ENCODE measurements at places on chromosomes 11 and 22.

DNA sequence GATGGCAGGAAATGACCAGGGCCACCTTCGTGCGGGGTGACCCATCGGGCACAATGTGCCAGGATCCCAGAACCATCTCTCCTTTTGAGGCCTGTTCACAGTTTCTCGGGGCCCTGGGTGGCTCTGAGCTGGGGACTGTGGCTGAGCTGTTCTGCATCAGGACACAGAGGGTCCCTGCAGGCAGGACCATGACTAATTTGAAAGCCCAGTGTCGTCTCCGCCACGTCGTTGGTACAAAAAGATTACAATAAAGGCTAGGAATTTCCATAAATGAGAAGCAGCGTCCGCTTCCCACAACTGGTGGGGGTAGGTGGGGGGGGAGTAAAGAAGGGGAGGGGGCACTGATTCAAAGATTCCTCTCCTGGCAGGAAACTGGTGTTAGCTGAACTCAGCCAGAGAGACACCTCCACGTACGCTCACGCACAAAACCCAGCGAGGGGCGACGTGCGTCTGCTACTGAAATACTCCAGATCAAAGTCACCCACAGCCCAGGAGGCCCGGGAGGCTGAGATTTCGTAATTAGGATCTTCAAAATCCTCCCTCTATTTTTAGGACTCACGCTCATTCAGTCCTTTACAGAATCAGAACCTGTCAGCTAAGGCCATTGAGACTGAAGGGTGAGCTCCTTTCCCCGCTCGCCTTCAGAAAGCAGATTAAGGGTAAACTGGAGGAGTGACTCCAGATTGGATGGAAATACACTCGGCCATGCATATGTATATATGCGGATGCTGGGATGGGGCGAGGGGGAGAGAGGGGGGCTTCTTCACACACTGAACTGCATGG is 11.0 kb downstream of the MN1 start:
- DNase-seq: no peak

DNA sequence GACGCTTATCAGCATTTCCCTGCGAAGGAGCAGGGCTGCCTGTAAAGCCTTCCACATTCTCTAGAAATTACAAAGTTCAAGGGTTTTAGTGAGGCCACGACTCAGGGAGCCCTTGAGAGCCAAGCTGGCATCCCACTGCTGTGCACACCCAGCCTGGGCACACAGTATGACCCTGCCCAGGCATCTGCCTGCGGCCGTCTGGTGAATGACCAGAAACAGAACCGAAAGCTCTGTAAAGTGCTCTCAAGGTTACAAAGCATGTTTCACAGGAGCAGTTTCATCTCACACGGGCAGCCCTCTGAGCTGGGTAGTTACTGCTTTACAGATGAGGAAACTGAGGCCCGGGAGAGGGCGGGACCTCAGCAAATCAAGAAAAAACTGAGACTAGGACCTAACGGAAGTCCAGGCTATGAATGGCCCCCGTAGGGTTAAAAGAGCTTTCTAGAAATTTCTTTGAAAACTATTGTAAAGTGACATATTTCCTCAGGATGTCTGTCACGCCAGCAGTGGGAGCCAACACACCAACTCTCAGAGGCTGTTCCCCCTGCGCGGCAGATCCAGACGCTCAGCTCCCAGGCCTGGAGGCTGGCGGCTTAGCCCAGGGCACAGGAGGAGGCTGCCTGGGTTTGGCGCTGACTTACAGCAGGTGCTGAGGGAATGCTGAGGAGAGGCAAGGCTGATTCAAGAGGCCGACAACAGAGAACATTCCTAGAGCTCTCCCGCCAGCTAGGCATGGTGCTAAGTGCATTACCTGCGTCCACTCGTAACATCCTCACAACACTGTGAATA is 7.7 kb upstream of the TCF20 start:
- no peak for DNase-seq

GRCh38 chr11:5288108-5288905 is 13.4 kb downstream of the OR51B4 start:
- no peak for DNase-seq

DNA sequence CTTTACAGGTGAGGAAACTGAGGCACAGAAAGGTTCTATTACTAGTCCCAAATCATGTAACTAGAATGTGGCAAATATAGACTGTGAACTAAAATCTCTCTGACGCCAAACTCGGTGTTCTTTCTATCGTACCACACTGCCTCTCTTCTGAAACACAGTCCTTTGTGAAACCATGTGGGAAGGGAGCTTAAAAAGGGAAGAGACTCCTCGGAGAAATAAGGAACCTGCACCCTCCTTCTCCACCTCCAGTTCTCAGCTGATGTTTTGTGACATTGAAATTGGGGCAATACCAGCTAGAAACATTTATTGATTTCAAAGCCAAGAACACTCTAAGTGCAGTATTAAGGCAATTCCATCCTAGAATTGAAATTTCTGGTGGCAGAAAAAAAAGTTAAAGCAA is 76.4 kb upstream of the DRD2 start:
- DNase-seq: no peak

DNA sequence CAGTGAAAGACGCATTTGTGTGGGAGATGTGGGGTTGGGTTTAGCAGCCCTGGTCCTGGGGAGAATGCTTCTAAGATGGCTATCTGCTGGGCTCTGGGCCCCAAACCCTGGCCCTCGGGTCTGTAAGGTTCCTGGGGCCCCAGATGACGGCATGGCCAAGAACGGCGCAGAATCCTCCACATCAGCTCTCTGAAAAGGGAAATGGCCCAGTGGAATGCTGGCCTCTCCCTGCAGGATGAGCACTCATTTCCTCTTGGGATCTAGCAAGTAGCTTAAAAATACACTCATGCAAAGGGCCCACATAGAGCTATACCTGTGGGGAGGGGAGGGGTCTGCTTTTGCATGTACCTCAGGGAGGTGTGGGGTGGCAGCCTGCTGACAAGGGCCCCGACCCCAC is 37.5 kb upstream of the LINC01488 start:
- no peak for DNase-seq

- DNase-seq: no peak
Observed at GRCh38 chr11:109425554-109425953, 3.6 kb downstream of the C11orf87 start.

GRCh38 chr11:12691473-12691872 is 17.3 kb downstream of the TEAD1 start:
- DNase-seq: no peak

GRCh38 chr22:42945027-42945426 is 69.9 kb downstream of the PACSIN2 start:
- no peak for DNase-seq

- no peak for DNase-seq
Observed at GRCh38 chr11:123193742-123194141, 1.3 kb downstream of the CLMP start.

GRCh38 chr22:24185501-24186351 is 4.4 kb downstream of the SUSD2 start:
- DNase-seq: no peak

DNA sequence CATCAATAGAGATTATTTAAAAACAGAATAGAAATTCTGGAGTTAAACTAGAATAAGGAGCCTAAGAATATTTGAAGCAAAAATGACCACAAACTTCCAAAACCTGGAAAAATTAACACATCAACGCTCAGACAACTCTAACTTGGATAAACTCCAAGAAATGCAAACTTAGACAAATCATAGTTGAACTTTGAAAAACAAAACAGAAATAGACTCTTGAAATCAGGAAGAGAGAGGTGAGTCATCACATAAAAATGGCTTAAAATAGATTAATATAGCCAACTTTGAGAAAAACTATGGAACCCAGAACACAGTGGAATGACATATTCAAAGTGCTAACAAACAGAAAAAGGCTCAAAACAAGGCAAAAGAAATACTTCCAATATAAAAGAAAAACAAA is 974.2 kb downstream of the JRKL start:
- DNase-seq: no peak

- DNase-seq: no peak
Observed at GRCh38 chr11:119942583-119943297, 195.2 kb downstream of the TRIM29 start.

DNA sequence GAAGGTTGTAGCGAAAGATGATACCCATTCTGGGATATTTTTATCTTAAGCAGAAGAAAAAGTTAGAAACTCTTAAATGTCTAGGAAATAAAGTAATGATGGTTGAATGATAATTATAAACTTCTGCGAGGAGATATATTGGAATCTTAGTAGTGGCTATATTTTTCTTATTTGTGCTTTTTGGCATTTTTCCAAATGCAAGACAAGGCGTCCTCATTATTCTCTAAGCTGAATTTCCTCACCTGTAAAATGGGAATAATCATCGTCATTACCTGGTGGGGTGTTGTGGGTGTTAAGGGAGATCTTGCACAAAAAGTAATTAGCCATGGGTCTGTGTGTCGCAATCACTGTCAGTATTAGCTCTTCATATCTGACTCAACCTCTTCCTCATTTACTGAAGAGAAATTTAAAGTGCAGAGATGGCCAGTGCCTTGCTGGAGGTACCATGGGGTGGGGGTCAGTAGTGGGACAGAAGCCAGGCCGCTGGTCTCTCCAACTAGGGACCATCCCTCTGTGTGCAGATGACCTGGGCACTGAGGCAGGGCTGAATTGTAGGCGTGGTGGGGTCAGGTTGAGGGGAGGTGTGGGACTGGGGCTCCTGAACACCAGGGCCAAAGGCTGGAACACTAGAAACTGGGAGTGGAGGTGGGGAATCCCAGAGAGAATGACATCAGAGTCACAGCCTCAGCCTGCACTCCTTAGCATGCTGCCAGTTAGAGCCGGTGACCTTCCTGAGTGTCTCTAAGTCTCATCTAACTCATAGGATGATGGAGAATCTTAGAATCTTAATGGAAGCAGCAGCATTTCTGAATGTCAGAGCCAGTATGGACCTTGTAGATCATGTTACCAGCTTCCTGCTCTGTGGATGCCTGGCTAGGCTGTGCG is 4.1 kb downstream of the PITPNM1 start:
- no peak for DNase-seq

- no peak for DNase-seq
Observed at GRCh38 chr11:108819957-108820356, 155.1 kb downstream of the DDX10 start.

- DNase-seq: no peak
Observed at GRCh38 chr11:2735053-2735589, 35.3 kb upstream of the KCNQ1OT1 start.

DNA sequence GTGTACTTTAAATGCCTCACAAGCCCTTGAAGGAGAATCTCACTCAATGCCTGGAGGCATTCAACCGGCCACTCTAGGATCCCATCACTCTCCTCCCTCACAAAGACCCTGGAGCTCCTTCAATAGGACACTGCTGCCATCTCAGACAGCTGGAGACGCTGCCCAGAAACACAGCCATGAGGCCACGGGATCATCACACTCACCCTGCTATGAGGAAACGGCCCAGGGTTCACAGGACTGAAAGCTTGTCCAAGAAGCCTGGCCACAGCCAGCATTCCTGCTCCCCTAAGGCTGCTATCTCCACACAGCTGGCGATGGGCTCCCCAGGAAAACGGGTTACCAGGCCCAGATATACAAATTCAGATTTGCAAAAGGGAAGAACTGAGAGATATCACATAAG is 13.2 kb downstream of the CARS1 start:
- DNase-seq: no peak

GRCh38 chr11:7642747-7643146 is 30.6 kb downstream of the CYB5R2 start:
- no peak for DNase-seq

- no peak for DNase-seq
Observed at GRCh38 chr11:61555051-61555969, 25.6 kb downstream of the SYT7 start.

DNA sequence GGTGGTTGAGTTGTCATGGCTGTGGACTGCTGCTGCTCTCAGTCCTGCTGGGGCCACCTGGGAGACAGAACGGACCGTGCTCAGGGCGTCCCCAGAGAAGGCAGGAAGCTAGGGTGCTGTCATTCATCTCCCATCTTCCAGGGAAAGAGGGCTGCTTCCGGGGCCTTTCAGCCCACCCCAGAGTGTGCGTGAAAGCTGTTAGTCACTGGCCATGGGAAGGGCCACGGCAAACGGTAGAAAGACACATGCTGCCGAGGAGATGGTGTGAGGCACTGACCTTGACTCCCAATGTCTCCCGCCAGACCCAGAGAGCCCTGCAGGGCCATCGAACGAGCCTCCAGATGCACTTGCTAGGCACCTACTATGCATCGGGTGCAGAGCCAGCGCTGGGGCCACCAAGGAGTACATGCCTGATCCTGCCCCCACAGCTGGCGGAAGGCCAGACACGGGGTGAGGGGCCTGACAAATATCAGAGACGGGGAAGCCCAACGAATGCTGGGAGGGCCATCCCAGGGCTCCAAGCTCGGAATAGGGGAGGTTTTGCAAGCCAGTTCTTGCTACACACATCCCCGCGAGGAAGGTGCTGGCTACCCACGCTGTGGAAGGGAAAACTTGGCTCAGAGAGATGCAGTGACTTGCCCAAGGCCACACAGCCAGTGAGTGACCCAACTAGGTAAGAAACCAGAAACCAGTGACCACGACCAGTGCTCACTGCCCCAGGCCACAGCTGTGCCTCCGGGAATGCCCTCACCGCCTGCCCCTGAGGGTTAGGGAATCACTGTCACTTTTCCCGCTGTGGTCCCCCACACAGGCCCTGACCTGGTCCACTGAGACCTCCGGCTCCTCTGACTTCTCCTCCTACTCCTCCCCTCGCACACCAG is 10.1 kb downstream of the RAC2 start:
- DNase-seq: no peak

GRCh38 chr22:50694099-50694605 is 21.5 kb downstream of the SHANK3 start:
- no peak for DNase-seq

- no peak for DNase-seq
Observed at GRCh38 chr11:46305295-46305694, 27.8 kb downstream of the CREB3L1 start.

DNA sequence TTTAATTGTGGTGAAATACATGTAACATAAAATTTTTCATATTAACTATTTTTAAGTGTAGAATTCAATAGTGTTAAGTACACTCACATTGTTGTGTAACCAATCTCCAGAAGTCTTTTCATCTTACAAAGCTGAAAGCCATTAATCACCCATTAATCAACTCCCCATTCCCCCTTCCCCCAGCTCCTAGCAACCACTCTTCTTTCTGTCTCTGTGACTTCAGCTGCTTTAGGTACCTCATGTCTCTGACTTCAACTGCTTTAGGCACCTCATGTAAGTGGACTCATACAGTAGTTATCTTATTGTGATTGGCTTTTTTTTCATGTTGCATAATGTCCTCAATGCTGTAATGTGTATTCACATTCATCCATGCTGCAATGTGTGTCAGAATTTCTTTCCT is 150.8 kb upstream of the NTM start:
- DNase-seq: no peak

Data from HS-27A (cell line).